ENCODE measurements at places on chromosomes 13 and 19.

DNA sequence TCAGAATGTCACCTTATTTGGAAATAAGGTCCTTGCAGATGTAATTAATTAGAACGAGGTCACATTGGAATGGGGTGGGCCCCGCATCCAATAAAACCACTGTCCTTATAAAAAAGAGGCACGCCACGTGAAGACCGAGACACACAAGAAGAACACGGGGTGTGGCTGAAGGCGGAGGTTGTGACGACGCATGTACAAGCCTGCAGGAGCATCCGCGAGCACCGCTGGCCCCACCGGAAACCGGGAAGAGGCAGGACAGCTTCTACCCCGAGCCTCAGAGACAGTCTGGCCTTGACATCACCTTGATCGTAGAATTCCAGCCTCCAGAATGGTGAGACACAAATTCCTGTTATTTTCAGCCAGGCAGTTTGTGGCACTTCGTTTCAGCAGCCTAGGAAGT is 177.9 kb downstream of the COL4A1 start:
- no peak for DNase-seq

- peak; percentile 85 for DNase-seq
Measured at GRCh38 chr19:46571495-46571894, 29.6 kb upstream of the CALM3 start.

DNA sequence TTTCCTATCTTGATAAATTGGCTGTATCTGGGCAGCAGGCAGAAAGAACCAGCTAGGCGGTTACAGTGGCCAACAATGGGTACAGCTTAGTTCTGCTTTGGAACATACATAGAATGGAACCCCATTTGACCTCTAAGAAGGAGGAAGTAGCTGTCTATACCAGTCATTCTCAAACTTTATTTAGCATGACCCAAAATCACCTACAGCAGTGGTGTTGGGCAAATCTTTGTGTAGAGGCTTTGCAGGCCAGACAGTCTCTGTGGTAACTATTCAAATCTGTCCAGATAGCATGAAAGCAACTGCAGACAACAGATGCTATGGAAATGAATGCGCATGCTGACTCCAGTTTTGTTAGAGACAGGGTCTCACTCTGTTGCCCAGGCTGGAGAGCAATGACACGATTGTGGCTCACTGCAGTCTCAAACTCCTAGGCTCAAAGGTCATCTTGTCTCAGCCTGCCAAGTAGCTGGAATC is 12.0 kb upstream of the KCNC3 start:
- peak; percentile 38 for DNase-seq

DNA sequence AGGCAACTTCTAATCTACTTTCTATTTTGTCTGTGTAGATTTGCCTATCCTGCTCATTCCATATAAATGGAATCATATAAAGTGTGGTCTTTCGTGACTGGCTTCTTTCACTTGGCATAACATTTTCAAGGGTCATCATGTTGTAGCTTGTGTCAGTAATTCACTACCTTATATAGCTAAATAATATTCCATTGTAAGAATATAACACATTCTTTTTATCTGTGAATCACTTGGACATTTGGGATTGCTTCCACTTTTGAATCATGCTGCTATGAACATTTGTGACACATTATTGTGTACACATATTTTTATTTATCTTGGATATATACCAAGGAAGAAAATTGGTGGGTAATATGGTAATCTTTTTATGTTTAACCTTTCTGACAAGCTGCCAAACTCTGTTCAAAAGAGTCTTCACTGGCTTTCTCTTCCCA is 89.0 kb upstream of the CSNK1A1L start:
- DNase-seq = no peak

- DNase-seq = peak; percentile 56
Measured at GRCh38 chr19:41641879-41642485, 15.1 kb upstream of the CEACAM4 start.

- peak; percentile 34 for DNase-seq
Measured at GRCh38 chr13:94710881-94711560, 1.3 kb downstream of the SOX21 start.

GRCh38 chr13:62309904-62310303 is 894.3 kb upstream of the PCDH20 start:
- no peak for DNase-seq

DNA sequence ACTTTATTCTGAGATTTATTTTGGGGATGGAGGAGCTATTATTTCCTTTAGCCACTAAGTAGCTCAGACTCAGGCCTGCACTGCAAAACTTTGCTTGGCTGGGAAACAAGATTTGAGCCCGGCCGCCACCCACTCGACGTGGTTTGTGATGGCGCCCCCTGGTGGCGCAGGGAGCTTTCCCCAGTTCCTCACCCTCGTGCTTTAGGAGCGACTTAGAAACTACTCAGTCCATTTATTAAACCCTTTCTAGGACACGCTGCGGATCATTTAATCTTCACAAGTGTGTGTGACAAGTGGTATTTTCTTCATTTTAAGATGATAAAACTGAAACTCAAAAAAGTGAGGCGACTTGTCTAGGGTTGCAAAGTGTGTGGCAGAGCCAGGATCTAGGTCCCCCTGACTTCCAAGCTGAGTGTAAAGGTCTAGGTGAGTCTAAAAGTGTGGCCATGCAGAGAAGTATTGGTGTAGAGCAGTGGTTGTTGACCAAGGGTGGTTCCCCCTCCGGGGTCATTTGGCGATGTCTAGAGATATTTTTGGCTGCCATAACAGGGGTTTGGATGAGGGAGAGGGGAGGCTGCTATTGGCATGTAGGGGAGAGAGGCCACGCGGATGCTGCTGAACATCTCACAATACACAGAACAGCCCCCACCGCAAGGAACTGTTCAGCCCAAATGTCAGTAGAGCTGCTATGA is 2.2 kb downstream of the CXCL17 start:
- DNase-seq = peak; percentile 79

DNA sequence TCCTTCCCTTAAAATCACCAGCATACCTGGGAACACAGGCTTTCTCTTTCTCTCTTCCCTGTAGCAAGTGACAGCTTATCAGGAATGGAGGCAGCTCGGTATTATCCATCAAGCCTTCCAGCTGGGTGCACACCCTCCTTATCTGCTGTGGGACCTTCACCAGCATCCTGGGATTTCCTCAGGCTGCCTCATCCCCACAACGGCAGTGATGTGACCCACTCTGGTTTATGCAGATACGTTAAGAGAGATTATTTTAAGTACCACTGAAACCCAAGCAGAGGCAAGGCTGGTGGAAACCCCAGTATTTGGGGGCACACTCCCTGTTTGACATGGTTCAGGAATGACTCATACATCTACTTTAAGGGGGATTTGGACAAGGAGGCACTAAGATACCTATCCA is 192.1 kb downstream of the TM9SF2 start:
- no peak for DNase-seq

DNA sequence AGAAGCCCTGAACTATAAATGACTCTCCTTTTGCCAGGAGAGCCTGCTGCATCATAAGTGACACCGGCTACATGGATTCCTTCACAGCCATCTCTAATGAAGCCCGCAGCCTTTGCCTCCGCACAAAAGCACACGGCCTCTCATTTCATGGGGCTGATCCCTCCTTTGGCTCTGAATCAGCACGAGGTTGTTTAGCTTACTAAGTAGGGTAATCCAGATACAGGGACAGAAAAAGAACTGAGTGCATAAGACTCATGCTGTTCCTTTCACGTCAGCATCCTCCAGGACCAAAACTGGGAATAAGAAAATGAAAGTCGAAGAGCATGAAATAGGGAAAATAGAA is 136.3 kb downstream of the DCT start:
- no peak for DNase-seq

DNA sequence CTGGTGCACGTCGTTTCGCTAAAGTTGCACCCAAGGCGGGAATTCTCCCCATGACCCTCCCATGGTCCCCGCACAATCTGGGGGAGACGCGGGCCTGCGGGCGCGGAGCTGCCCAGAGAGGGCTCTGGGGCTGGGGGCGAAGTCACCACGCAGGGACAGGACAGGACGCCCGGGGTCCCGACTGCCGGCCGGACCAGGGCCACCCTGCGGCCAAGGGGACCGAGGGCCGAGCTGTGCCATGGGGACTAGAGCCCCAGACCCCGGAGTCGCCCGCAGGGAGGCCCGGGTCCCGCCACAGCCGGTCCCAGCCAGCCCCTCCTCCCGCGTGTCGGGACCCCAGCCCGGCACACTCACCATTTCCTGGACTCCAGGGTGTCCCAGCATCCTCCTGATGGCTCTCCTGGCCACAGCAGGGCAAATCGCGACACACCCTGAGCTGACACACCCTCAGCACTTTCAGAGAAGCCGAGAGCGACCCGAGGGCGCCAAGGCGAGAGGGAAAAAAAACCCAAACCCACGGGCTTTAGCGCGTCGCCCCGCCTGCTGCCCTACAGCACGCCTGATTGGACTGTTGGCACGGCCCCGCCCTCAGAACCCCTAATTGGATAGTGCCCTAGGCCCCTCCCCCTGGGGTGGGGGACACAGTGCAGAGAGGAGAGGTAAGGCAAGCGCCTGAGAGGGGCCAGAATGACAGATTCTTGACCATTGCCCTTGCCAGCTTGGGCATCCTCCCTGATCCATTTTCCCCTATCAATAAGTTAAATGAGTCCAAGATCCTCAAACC is 28.6 kb downstream of the ZNF44 start:
- no peak for DNase-seq

DNA sequence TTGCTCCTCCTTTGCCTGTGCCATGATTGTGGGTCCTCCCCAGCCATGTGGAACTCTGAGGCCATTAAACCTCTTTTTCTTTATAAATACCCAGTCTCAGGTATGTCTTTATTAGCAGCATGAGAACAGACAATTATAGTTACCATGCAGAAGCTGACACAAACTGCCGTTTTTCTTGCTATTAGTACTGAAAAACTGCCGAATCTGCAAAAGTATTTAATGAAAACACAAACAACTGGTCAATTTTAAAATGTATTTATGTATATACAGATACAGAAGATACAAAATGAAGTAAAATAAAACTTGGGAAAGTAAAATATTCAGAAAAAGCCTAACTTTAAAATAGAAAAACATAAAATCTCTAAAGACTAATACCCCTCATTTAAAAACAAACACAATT is 206.3 kb downstream of the DIAPH3 start:
- DNase-seq = no peak

- DNase-seq = peak; percentile 99
Measured at GRCh38 chr19:18023622-18024251, 15.8 kb downstream of the ARRDC2 start.
